ENCODE measurements at places on chromosomes 3 and 15. TPM values are rescaled to one million over a fixed set of nuclear protein-coding genes. Genes with fewer than 3 reads are reported as not detected.

The RTP3 gene
- not detected for total RNA-seq

The RETNLB gene
- total RNA-seq: not detected

The TRIM42 gene
- not detected for total RNA-seq

The GPR149 gene
- total RNA-seq: not detected

- no peak for DNase-seq
Measured at GRCh38 chr15:100095541-100096247, 246.1 kb downstream of the ADAMTS17 start.

DNA sequence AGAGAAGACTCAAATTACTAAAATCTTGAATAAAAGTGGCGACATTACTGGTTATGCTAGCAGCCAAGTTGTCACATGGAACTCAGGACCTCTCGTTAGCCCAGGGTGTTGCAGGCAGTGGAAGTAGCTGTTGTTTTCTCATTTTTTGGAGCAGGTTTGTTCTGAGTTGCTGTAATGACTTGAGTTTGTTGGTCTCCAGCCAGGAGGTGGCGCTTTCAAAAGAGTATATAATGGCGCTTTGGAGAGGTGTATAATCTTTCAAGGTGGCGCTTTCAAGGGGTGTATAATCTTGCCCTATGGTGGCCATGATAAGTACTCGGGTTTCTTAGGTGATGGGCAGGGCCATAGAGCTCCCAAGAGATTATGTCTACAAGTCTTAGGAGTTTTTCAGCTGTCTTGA lies 632.7 kb downstream of the NTRK3 start:
- no peak for DNase-seq

DNA sequence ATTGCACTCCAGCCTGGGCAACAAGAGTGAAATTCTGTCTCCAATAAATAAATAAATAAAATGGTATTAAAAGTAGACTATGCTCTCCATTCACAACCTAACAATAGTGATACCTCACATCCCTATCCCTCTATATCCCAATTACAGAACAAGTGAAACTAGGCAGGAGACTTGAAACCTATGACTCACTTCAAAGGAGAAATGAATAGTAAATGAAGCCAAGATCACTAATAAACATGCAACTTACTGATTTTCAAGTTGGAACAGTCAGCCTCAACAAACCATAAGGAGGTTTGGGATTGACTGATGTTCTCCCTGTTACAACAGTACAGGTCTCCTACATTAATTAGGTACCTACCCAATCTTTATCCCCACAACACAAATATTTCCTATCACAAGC lies 103.4 kb downstream of the GSK3B start:
- DNase-seq: no peak
